ENCODE measurements at places on chromosomes 4 and X.

DNA sequence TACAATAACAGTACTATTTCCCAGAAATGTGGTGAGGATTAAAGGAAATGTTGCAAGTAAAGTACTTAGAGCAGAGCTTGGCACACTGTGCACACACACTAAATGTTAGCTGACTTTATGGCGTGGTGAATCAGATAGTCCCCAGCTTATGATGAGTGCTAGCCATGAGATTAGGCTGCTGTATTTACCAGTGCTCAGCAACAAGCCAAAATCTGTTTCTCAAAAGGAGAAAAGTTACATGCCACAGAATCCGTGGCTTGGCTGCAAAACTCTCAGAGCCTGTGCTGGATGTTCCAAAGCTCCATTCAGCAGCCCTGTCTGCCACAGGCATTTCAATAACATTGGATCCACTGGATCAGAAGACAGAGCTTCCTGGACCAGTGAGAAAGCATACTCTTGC is 12.8 kb upstream of the STBD1 start:
- no peak for DNase-seq

DNA sequence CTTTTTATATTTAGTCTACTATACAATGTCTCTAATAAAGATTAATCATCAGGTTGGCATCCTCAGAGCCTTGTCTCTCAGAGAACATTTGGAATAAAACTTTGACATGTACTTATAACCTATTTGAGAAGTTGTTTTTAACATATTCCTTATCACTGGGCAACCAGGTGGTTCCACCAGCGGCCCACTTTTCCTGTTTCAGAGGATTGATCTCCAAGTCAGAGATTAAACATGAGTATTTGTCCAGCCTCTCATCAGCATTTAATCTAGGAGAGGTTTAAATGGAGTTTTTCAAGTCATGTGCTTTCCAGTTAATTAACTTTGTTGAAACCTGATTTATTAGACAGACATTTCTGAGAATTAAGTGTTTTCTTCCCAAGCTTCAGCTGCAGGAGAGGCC is 345.5 kb downstream of the GRXCR1 start:
- no peak for DNase-seq

DNA sequence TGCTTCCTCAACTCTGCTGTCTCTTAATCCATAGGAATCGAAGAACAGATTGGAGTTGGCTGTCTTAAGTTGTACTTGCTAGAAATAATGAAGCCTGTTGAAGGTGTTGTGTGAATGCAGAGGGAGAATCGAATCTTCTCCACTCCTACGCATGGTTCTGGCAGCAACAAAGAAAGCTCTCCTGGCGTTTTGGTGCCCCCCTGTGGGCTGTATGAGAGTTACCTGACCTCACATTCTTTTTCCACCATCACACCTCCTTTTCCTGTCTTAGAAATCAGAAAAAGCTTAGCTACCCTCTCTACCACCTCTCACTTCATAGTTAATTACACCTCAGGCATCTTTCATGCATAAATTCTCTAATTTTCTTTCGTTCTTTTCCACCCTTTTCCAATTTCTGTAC is 16.3 kb downstream of the KLF8 start:
- DNase-seq, result peak; percentile 57

GRCh38 chr4:16297003-16297402 is 70.7 kb upstream of the TAPT1 start:
- DNase-seq, result no peak

DNA sequence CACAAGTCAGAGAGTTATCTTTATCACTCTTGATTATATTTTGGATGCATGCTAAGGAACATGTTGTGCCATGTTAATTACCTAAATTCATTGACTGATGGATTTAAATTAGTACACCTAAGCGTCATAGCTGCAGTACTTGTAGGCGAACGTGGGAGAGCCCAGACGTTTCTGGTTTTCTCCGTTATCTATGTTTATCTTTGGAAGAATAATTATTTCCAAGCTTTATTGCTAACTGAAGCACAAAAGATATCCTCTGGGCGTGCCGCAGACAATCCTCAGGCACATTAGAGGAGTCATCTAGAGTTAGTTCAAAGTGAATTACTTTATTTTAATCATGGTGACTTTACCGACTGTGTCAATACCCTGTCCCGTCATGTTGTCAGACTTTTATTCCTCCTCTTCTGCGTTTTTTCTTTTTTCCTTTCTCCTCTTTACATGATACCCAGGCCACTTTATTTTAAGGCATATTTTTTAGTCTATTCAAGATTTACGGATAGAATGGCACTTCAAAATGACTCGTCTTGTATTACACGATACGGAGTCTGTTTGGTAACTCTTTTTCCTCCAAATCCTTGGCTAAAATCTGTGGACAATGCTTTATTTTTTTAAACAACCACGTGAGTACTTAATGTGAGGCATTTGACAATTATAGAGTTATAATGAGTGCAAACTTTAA is 632.0 kb upstream of the TENM3 start:
- DNase-seq, result no peak

DNA sequence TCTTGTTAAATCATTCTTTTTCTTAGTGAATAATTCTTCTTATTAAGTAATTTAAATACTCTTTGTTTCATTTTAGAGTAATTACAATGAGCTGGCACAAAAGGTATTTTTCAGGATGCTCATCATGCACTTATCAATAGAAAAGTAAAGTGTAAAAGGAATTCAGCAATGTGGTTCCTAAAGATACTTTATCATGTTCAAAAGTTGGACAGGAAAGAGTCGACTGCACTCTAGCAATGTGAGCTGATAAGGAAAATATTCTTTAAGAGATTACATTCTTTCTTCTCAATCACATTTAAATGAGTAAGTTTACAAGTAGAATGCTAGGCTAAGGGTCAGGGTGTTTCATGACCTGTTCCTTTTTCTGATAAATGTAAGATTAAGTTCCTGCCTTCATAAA is 609.5 kb upstream of the FAM241A start:
- DNase-seq, result no peak

GRCh38 chrX:70176938-70177533 is at the start of gene DGAT2L6:
Gene DGAT2L6, plus strand, starts transcription at chrX:70177483. Its CDS starts 100 bp downstream, at chrX:70177583.
- no peak for DNase-seq

- DNase-seq, result peak; percentile 66
Measured at GRCh38 chrX:154750301-154751202, at the start of gene GAB3. Gene GAB3, minus strand, starts transcription at chrX:154751077. Its CDS starts 52 bp downstream, at chrX:154751025.

GRCh38 chr4:10949039-10949733 is 264.6 kb upstream of the CLNK start:
- no peak for DNase-seq

- no peak for DNase-seq
Measured at GRCh38 chrX:24528605-24529004, 63.5 kb downstream of the PDK3 start.

GRCh38 chrX:147803948-147804347 is 107.8 kb upstream of the FMR1 start:
- peak; percentile 47 for DNase-seq

- DNase-seq, result no peak
Measured at GRCh38 chr4:87014284-87014782, 79.5 kb downstream of the AFF1 start.

GRCh38 chrX:153612413-153612812 is 13.5 kb upstream of the CCNQ start:
- DNase-seq, result no peak

GRCh38 chr4:25107827-25108516 is 52.3 kb downstream of the SEPSECS start:
- DNase-seq, result no peak

DNA sequence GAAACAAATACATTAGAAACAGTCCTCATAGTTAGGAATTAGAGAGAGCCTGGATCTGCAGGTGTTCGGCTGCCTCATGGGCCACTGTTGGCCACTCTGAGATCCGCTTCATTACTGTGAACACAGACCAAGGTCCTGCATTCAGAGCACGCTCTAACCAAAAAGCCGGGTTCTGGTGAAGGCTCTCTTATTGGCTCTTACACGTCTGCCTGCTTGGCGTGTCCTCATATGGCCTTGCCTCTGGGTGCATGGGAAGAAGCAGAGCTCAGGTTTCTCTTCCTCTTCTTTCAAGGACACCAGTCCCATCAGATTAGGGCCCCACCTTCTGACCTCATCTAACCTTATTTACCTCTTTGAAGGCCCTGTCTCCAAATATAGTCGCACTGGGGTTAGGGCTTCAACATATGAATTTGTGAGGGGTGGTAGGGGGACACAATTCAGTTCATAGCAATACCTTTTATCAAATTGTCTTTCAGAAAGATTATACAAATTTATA is 37.1 kb upstream of the ELF2 start:
- peak; percentile 95 for DNase-seq

- DNase-seq, result no peak
Measured at GRCh38 chrX:117487421-117487820, 629.2 kb downstream of the KLHL13 start.

- no peak for DNase-seq
Measured at GRCh38 chrX:140756941-140757340, 47.4 kb downstream of the LINC00632 start.

DNA sequence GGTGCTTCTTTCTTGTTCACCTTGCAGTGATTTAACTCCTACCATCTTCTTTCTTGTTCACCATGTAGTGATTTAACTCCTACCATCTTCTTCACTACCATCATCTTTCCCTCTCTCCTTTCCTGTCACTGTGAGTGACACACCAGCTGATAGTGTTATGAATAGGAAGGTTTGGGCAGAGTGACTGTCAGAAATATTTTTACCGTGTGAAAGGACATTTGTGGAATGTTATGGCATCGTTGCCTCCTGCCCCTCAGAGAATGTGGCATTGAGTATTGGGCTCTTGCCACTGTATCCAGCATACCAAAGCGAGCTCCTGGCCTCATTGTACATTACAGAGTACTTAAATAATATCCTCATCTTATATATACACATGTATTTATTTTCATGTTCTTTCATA is 90.8 kb upstream of the AMOT start:
- DNase-seq, result no peak

DNA sequence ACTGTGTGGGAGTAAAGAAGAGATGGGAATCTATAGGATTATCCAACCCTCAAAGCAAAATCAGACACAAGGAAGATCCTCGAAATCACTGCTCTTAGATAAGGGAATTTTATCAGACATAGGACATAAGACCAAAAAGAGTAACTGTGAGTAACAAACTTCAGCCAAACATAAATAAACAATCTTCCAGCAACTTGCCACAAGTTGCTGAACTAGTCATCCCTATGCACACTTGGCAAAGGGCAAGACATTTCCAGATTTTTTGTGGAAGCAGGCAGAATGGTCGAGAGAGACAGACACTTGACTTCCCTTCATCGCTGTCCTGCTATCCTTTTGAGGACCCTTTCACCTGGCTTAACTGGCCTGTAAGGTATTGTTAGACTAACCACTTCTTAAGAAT is 89.6 kb downstream of the KCNIP4 start:
- DNase-seq, result no peak

DNA sequence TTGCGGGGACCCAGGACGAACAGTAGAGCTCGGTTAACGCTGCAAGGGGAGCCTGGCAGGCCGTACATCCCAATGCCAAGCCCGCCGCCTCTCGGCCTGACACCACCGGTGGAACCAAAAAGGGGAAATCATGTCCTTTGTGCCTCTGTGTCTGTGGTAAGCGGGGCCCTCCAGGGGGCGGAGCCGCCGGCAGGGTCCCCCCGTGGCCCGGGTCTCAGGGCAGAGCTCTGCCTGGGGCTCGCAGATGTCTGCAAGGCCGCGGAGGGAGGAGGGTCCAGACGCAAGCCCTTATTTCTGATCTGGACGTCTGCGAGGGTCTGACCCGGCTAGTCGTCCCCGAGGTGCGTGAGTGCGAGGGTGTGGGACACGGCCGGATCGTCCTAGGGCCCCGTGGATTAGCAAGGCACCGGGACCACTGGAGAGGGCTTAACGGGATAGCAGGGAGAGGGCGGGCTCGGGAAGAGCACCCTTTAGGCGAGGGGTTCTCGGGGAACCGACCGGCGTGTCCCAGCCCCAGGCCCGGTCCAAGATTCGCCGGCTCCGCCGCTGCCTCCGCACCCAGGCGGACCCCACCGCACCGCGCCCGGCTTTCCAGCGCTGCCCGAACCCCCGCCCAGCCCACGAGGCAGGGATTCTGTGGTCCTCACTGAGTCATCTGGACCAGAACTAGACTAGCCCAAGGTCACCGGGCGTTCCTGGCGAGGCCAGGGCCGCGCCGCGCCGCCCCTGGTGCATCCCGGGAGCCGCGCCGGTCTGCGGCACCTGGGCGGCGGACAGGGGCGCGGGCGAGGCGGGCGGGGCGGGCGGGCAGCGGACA is 863 bp upstream of the FAM193A start:
- peak; percentile 92 for DNase-seq

- no peak for DNase-seq
Measured at GRCh38 chr4:79798047-79798446, 275.0 kb downstream of the ANTXR2 start.

- no peak for DNase-seq
Measured at GRCh38 chr4:27928761-27929540, 1068.3 kb downstream of the STIM2 start.

Measured in NAMALWA (cell line).